ENCODE measurements at places on chromosomes 2 and 18.

- no peaks in the 10 kb centered on the region for H3K27me3 ChIP-seq
- no peaks in the 10 kb centered on the region for H3K36me3 ChIP-seq
- DNase-seq: no peak
- no peak overlapping the region for H3K27ac ChIP-seq
- peaks cover 5% of the 10 kb centered on the region for H3K4me1 ChIP-seq
These were observed 39.8 kb upstream of the SPTBN1 start for GRCh38 chr2:54416166-54416813.

GRCh38 chr2:64402876-64403275 is 51.1 kb upstream of the LGALSL start:
- no peak overlapping the region for H3K27ac ChIP-seq
- no peaks in the 10 kb centered on the region for H3K27me3 ChIP-seq
- no peaks in the 10 kb centered on the region for H3K36me3 ChIP-seq
- no peak for DNase-seq

DNA sequence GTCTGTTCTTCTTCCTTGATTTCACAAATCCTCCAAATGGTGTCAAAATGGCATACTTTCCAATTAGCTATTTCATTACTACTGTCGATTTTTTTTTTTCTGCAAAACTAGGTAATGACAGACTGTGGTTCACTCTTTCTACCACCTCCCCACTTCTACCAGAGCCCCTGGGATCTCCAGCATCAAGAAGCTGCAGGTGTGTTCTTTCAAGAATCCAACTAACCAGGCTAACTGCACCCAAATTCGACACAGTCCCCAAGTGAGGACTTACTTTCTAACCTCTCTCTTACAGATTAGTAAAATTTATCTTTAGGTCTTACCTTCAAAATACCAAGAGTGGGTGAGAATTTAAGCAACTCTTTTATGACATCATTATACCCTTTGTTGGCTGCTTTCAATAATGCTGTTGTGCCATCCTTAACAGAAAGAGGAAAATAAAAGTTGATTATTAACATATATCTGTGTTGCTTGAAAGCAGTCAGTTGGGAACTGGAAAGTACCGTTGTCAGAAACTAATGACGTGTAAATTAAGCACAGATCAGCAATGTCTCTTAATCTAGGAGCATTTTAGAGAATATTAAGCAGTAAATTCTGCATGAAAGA is 31.2 kb upstream of the NPC1 start:
- no peak for DNase-seq
- H3K36me3 ChIP-seq: no peaks in the 10 kb centered on the region
- no peak overlapping the region for H3K4me3 ChIP-seq
- H3K4me1 ChIP-seq: no peaks in the 10 kb centered on the region

GRCh38 chr2:9445089-9445488 is 21.6 kb downstream of the CPSF3 start:
- no peak overlapping the region for H3K4me3 ChIP-seq
- peaks cover 80% of the 10 kb centered on the region for H3K36me3 ChIP-seq
- no peak overlapping the region for H3K27ac ChIP-seq
- H3K4me1 ChIP-seq: no peaks in the 10 kb centered on the region

- no peaks in the 10 kb centered on the region for H3K27me3 ChIP-seq
- H3K4me1 ChIP-seq: no peaks in the 10 kb centered on the region
- no peak for DNase-seq
These were observed 156.6 kb upstream of the NOSTRIN start for GRCh38 chr2:168645696-168646338.

GRCh38 chr2:239295377-239296019 is 105.3 kb downstream of the HDAC4 start:
- no peak overlapping the region for H3K4me3 ChIP-seq
- peaks cover 10% of the 10 kb centered on the region for H3K4me1 ChIP-seq
- no peak for DNase-seq
- no peak overlapping the region for H3K27ac ChIP-seq
- no peaks in the 10 kb centered on the region for H3K27me3 ChIP-seq

All from RWPE2 (cell line).